ENCODE measurements at places on chromosomes 7 and 10.
A peak's percentile ranks its signal among the peaks of the same experiment; 100 is the strongest.

DNA sequence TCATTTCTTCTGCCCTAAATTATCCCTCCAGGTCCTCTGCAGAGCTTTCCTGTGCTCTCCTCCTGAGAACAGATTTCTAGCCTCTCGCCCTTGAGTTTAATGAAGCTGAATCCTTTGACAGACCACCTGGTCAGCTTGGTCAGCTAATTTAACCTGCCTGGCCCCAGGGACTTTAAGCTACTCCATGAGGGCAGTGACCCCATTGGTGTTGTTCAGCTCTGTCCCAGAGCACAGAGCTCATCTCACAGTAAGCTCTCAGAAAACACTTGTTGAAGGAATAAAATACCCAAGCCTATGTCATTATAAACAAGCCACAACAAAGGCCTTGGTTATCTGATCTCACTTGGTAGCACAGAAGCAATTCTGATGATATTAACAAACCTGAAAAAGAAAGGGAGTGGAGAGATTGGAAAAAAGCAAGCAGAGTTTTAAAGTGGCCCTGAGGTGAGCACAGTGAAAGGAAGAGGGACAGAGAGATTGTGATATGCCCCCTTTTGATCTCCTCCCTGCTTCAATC, 24.4 kb downstream of the SLC26A4 start:
- no peak for DNase-seq

- DNase-seq = no peak
Observed at GRCh38 chr7:148371280-148371937, 219.2 kb upstream of the C7orf33 start.

- DNase-seq = peak; percentile 78
Observed at GRCh38 chr10:52632591-52632990, 140.0 kb downstream of the MBL2 start.

GRCh38 chr10:81953420-81953819, 78.4 kb downstream of the NRG3 start:
- no peak for DNase-seq

DNA sequence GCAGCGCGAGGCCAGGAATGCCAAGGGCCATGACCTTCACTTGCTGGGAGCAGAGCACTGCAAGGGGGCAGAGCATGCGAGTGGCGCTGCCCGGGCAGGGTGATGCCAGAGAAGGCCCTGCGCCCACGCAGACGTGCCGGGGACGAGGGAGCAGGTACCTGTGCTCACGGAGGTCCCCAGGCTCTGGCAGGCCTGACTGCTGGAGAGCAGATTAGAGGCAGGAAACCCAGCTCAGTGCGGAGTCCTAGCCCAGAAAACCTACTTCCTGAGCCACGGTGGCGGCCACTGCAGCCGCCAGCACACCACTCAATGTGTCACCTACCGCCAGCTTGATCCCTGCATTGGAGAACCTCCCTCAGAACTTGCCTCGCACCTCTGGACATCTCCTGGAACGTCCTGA, 148.4 kb downstream of the MAD1L1 start:
- DNase-seq = no peak

GRCh38 chr10:71521504-71522441, 125.1 kb downstream of the CDH23 start:
- no peak for DNase-seq

DNA sequence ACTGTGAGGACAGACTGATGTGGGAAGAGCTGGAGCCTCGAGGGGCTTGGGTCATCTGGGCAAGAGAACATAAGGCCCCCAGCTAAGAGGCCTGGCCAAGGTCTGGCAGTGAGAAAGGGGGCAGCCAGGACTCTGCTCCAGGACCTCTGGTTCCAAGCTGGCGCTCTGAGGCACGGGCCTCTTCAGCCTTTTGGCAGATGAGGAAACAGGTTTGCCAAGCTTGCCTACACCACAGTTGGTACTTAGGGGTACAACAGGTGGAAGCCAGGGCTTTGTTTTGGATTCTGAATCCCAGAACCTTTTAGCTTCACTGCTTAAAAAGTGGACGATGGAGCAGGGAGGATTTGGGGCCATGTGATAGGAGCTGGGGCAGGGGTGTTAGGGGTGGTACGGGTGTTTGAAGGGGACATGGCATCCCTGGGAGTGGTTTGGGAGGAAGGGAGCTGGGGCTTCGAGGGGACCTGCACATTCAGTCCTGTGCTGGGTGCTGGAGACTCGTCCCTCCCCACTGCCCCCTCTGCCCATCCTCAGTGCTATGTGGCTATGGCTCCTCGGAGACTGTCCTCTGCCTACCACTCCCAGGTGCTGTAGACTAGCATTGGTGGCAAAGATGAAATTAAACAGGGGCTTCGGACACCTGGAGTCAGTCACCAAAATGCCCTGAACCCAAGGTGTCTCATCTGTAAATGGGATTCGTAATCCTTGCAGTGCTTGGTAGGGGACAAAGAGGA, 30.3 kb downstream of the ZNF775 start:
- DNase-seq = no peak

DNA sequence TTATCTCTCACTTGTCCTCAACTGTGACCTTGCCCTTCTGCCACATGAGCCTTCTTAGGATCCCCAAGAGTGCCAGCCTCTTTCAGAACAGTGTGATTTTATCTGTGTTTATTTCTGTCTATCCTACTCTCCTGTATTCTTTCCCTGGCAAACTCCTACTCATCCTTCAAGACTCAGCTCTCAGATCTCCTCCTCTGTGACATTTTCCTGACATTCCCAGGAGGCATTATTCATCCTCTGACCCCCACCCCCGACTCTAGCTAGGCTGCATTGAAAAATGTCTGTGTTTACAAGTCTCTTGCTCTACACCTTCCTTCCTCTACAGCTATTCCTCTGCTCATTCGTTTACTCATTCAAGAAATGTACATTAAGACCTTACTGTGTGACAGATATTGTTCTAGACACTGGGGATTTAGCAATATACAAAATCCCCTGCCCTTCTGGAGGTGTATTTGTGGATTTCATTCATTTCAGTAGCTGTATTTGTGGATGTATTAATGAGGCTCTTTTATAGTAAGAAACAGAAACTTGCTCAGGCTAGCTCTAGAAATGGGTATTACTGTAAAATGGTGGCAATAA, 61.4 kb upstream of the COMTD1 start:
- no peak for DNase-seq

- no peak for DNase-seq
Observed at GRCh38 chr7:94436700-94437099, 42.0 kb downstream of the COL1A2 start.

DNA sequence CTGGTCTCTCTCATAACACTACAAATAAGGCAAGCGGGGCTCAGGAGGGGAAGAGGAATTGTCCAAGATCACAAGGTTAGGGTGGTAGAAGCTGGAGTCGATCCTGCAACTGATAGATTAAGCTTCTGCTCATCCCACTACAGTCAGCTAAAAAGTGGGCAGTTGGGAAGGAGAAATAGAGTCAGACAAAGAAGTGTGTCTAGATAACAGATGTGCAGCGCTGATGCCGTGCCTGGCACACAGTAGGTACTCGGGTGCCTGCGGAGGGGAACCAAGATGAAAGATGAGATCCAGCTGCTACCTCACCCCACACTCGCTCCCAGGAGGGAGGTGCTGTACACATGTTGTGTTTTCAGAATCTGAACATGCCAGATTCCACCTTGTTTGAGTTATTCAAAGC, 48.1 kb upstream of the TECTB start:
- DNase-seq = no peak

DNA sequence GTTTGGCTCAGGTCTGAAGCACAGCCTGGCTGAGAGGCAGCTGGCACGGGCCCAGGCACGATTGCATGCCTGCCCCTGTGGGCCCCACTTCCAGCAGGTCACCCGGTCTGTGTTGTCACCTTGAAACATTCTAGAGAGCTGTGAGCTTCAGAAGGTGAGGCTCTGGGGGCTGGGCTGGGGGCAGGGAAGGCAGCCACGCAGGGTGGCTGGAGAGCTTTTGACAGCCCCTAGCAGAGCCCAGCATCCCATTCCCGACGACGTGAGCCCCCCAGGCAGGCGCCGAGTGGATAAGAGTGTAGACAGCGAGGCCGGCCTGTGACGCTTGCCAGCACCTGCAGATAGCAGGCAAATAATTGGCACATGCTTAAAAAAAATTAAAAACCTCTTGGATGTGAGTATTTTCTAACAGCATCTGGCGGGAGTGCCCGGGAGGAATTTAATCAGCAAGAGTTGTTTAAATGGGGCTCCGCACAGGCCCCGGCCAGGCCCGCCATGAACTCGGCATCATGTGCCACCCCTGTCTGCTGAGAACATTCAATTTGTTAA, 212.0 kb upstream of the TBX20 start:
- DNase-seq = no peak

GRCh38 chr10:127743205-127743604, 6.2 kb downstream of the FOXI2 start:
- DNase-seq = no peak

DNA sequence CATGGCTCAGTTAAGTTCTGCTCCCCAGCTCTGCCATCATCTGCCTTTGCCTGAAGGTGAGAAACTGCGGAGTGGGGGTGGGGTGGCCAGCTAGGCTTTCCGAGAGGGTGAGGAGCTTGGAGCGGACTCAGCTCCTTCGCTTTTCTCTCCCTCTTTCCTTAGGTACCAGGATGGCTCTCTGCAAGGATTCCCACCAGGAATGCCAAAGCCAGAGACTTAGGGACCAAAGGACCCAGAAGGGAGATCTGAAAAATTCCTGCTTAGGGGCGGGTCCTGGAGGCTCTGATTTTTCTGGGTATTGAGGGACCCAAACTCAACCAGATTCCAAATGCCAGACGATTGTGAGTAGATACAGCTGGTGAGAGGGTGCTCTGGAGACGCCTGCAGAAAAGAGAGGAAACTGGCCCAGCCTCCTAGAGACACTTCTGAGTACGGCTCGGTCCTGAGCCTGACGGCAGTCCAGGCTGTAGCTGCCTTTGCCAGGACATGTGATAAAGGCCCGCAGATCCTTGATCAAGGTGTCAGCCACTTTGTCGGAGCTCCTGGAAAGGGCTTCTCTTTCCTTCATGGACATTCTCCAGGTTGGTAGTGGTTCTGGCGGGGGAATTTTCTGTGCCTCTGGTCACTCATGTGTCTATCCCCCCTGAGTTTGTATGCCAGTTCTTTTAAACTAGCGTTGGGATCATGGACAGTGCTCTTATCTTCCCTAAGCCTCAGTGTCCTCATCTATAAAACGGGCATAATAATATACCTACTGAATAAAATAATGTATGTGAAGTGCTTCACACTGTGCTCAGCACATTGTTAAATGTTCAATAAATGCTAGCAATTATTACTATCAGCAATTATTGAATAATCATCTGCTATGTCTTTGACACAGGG, 42.5 kb upstream of the BTRC start:
- DNase-seq = peak; percentile 79

GRCh38 chr7:18570890-18571478, 75.4 kb downstream of the HDAC9 start:
- DNase-seq = peak; percentile 77

- no peak for DNase-seq
Observed at GRCh38 chr10:19701427-19702052, 114.7 kb upstream of the PLXDC2 start.

DNA sequence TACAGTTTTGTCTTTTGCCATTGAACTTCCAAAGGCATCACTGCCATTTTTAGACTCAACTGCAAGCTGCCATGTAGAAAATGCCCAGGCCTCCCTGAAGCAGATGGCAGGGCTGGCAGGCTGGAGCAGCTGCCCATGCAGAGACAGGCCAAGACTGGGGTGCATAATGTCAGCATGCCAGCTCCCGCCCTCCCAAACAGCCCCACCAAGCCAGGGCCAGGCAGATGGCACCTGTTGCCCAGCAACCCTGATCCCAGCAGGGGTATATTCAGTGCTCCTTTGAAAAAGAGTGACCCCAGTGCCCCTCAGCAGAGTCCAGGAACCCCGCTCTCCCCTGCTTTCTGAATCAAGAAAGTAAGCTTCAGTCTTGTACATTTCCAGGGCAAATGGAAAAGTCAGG, 32.6 kb downstream of the VSTM4 start:
- peak; percentile 98 for DNase-seq

DNA sequence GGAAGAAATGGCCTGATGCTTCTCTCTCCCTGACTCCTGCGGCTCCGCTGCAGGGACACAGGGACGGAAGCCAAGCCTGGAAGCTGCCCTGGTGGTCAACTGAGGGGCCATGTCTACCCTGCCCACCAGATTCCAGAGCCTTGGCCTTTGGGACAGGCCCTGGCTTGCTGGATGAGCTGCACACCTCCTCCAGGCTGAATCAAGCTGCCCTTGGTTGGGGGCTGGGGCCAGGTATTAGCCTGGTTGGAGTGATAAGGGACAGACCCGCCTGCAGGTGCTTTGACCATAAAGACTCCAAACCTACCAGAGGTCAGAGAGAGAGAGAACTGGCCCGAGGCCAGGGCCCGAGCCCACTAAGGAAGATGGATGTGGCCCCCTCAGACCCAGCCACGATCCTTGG, 30.1 kb downstream of the CRHR2 start:
- no peak for DNase-seq

DNA sequence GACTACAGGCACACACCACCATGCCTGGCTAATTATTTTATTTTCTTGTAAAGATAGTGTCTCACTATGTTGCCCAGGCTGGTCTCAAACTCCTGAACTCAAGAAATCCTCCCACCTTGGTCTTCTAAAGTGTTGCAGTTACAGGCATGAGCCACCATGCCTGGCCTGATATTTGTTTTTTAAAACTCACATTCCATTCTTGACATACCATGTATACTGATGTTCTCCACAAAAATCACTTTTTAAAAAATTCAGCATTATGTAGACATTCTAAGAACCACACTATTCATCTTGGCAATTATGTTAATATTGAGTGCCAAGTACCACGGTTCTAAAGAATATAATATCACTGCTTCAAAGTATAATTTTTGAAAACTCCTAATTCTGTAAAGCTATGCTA, 43.5 kb downstream of the IDE start:
- DNase-seq = no peak

DNA sequence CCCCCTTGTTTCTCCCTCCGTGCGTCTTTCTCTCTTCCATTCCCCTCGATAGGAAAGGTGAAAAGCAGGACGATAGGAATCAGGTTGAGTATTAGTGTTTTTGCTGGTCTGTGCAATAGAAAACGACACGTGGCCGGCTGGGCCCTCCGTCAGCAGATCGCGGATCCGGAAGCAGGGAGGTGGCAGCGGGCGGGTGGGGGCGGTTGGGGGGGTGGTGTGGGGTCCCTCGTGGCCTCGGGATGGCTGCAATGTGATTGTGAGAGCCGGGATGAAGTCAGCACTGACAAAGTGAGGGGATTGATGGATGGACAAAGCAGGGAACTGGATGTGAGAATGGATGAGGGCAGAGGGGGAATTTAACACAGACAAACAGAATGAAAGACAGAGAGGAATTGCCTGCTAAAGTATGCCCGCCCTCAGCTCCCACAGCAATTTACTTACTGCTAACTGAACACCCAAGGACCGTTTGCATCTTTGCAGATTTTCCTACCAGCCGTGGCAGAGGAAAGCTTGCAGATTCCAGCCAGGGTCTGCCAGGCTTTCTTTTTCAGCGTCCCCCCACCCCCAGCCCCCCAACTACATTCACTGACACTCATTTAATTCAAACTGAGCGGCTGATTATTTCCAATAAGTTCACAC, 280.9 kb downstream of the LRMDA start:
- DNase-seq = no peak
